Stimulated activated CD4-positive, alpha-beta T cell treated with anti-CD3 and anti-CD28 coated beads, Interleukin-12 subunit alpha, Interleukin-12 subunit beta, amount 100 ng/mL, for 48 hours (primary cell): ENCODE measurements at places on chromosomes 1 and 21.

DNA sequence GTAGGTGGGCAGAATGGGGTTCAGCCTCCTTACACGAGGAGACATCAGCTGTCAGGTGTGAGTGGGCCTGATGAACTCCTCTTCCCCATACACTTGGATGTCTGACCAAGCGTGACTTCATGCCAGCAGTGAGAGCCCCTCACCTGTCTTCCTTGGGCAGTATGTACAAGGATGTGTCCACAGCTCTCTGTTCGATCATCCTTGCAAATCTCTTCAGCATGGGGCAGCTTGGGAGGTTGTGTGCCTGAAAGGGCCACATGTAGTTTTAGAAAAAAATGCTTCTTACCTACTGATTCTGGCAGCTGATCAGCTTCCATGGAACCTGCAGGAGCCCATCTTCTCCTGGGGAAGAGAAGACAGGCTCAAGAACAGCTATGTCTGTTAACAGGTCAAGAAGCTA, 18.0 kb downstream of the ACP6 start:
- no peak for DNase-seq

GRCh38 chr21:14488672-14489204, 57.4 kb downstream of the SAMSN1 start:
- no peak for DNase-seq

DNA sequence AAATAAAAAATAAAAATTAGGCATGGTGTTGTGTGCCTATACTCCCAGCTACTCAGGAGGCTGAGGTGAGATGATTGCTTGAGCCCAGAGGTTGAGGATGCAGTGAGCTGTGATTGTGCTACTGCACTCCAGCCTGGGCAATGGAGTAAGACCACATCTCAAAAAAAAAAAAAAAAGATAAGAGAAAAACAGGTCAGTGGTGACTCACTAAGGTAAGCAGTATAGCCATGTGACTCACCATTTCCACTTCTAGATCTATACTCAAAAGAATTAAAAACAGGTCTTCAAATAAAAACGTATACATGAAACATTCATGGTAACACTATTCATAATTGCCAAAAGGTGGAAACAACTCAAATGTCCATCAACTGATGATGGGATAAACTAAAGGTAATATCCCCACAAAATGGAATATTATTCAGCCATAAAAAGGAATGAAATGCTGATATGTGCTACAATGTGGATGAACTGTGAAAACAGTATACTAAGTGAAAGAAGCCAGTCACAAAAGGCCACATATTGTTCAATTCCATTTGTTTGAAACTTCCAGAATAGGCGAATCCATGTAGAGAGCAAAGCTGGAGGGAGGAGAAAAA, 75.1 kb downstream of the ZNF281 start:
- no peak for DNase-seq

DNA sequence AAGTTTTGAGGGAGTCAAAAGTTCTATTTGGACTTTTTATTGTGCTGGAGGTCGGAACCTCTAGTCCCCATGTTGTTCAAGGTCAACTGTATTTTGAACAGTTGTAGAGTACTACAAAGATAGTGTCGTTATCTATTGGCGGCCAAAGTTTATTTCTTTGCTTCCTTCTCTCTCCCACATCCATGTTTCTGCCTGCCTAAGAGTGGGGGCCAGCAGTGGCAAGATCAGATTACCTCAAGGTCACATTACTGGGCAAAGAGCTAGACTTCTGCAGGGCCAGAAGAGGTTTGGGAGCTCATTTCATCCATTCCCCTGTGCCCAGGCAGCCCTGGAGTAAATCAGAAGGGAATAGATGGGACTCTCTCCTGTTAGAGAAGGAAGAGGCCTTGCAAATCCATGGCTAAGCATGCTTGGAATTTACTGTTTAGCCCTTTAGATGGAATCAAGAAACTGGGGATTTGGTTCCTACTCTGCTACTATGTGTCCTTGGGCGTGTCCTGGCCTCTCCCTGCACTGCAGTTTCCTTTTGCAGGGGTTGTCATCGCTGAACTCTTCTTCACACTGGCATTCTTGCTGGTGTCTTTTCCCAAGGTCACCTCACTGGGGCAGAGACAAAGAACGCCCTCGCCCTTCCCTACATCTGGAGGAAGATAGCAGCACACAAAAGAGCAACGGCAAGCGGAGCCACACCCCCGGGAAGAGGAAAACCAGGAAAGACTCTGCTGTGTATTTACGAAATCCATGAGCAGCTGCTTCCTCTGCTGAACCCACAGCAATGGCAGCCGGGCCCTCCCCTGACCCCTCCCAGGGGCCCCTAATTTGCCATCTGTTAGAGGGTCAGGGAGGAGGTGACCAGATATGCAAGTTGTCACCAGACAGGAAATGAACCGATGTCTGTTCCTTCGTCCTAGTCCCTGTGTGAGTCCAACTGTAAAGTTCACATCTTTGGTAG, 73.3 kb downstream of the PLPP3 start:
- DNase-seq = no peak

DNA sequence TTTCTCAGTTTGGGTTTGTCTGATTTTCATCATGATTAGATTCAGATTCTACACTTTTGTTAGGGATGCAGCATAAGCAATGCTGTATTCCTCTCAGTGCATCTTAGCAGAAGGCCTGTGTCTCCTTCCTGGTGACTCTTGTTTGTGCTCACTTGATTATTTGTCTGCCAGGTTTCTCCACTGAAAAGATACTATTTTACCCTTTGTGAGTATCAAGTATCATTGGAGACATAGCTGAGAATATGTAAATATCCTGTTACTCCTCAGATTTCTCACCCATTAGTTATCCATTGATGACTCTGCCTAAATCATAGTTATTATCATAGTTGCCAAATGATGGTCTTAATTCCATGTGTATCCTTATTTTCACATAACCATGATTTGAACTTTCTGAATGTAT, 148.5 kb downstream of the POU2F1 start:
- no peak for DNase-seq

DNA sequence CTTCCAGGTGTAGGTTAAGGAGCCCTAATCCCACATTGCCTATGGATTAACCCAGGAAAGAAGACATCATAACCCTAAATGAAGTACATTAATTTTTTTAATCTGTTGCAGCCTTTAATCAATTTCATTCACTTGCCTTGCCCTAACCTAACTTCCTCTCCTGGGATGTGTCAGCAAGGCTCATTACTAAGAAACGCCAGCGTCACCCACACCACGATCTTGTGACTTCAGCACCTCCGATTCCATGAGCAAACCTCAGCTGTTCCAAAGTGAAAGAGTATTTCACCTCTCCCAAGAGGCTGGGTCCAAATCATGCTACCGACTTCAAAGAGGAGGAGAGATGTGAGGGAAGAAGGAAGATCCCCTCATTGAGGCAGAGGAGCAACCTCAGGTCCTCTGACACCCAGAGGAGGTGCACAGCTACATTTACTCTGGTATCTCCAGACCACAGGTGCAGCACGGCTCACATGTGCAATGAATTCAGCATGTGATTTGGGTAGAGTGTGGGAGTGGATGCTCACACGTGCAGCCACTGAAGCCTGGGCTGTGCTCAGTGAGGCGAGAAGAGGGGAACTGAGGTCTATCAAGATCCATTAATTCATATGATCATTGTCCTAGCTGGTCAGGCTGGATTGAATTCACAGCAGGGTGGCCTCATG, 134.1 kb downstream of the SLC30A10 start:
- no peak for DNase-seq

GRCh38 chr1:204157962-204158361, 6.1 kb upstream of the ETNK2 start:
- no peak for DNase-seq

DNA sequence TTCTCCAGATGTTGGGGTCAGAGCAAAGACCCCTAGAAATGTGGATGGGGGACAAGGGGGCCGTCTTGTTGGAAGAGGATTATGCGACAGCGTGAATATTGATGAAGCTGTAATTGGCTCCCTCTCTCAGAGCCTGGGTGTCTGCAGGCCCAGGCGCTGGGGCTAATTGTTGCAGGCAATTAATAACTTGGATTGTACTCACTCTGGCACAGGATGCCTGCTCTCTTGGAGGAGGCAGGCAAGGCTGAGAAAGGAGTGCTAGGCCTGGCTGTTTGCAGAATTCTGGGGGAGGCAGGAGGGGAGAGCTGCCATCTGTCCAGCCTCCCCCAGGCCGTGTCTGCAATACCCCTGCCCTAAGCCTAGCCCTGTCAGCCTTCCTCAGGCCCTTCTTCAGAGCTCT, 4.1 kb upstream of the DISP3 start:
- no peak for DNase-seq

DNA sequence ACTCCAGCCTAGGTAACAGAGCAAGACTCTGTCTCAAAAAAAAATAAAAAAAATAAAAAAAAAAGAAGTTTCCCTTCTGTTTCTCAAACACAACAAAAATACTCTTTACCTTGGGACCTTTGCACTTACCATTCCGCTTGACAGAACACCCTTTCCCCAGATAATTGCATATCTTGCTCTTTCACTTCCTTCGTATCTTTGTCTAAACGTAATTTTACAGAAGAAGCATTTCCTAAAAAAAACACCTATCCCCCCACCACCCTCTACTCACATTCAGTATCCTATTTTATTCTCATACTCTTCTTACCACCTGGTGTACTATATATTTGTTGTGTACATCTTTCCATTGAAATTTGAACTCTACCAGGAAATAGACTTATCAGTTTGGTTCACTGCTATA, 32.7 kb downstream of the ASH1L start:
- no peak for DNase-seq

- DNase-seq = no peak
Measured at GRCh38 chr1:197933647-197934046, 16.5 kb downstream of the LHX9 start.

DNA sequence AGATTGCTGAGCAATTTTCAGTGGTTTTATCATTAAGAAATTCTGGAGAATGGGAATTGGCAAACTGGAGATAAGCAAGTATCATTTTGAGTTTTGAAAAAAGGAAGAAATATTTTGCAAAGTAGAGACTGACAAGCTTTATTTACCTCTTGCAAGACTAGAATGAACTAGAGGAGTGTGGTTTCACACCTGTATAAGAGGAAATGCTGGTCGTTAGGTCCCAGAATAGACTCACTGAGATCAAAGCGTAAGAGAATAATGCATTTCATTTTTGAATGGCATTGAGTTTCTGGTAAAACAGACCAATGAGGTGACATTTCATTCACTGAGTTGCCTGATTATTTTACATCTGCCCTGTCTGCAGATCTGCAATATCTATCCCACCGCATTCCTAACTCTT, 308.1 kb downstream of the ADGRL2 start:
- DNase-seq = no peak

GRCh38 chr1:201311356-201312011, 28.2 kb downstream of the PKP1 start:
- DNase-seq = no peak

- no peak for DNase-seq
Measured at GRCh38 chr1:156673387-156674121, 3.7 kb downstream of the NES start.

GRCh38 chr1:116854716-116855115, 55.0 kb upstream of the PTGFRN start:
- no peak for DNase-seq

DNA sequence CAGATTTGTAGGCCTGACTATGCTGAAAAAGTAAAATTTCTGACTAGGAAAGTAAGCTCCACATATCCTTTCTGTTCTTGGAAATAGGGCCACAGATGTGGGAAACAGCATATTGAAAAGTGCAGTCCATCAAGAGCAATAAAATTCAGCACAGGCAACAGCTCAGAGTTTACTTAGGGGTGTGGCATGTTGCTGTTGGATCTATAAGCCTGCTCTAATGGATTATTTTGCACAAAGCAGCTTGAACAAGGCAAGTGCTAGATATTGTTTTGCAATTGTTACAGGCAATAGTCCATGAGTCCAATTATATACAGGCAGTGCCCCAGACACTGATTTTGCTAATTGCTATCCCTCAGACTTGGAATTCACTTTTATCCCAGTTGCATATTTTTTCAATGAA, 289.8 kb upstream of the SNX7 start:
- no peak for DNase-seq

- DNase-seq = no peak
Measured at GRCh38 chr1:244393604-244394176, 58.0 kb downstream of the ADSS2 start.

- DNase-seq = no peak
Measured at GRCh38 chr1:64167176-64167575, 36.2 kb upstream of the UBE2U start.

DNA sequence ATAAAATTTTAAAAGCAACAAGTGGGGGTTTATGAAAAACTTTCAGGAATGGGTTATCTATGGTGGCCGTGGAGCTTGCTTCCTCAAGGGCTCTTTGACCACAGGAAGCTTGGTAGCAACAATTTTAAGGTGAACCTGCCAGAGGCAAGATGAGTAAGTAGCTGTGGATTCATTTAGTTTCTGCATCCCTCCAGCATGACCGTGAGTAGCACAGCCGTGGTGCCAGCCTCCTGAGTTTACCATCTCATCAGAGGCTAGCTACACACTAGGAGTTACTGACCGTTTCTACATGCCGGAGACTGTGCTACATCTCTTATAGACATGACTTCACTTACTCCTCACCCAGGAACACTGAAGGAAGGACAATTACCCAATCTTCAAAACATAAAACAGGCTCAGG, 30.1 kb upstream of the PLEKHG5 start:
- no peak for DNase-seq

- no peak for DNase-seq
Measured at GRCh38 chr1:109849655-109850054, 61.0 kb upstream of the CSF1 start.

DNA sequence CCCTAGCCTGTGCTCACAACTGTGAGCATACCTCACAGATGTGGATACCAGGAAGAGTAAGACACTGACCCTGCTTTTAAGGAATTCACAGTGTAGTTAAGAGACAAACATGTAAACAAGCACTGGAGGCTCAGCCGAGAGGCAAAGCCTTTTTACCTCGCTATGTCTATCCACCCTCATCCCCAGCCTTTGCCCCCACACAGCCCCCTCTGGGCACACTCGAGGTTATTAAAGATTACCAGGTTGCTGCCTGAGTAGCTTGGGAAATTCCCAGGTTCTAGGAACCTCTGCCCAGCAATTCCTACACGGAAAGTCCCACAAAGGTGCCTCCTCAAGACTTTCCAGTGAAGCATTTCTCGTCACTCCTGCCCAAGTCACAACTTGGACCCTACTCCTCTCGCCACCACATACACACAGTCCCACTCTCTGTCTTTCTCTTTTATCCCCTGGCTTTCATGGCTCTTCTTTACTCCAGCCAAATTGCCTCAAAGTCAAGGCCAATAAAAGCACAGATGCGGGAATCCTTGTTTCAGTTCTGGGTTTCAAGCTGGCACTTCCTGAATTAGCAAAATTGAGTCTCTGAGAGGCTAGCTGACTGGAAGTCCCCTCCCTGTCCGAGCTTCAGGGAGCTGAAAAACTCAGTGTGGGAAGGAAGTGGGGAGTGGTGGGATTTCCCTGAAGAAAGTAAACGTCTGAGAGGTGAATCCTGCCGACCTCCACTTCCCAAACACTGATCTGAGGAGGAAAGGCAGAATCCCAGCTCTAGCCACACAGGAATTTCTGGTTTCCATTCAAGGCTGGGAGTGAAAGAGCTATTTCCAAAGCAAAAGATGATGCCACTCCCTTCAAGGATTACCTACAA, 7.6 kb downstream of the DENND2D start:
- DNase-seq = no peak

GRCh38 chr1:245566134-245566533, 411.3 kb downstream of the KIF26B start:
- DNase-seq = no peak
